ENCODE measurements at places on chromosomes 4 and X.

- DNase-seq = no peak
Observed at GRCh38 chrX:44305921-44306320, 37.6 kb downstream of the EFHC2 start.

DNA sequence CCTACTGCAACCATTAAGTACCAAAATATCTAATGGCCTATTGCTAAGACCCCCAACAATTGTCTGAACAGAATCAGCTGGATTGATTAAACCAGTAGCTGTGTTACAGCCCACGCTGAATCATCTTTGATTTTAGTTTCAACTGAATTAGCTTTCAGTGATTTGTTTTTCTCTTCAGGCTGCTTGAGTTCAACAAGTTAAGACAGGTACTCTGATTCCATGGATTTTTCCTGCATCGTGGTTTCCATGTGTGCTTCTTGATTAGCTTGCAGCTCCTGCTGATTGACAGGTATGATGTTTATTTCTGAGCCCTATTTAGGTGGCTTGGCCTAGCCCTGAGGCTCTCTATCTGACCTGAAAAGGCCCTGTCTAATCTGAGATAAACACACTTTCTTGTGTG lies 91.3 kb downstream of the GUCY2F start:
- DNase-seq = no peak

GRCh38 chrX:153226344-153227185 lies 47.5 kb downstream of the MAGEA1 start:
- no peak for DNase-seq

GRCh38 chr4:179709961-179710624 lies 2267.9 kb upstream of the AGA start:
- DNase-seq = no peak

DNA sequence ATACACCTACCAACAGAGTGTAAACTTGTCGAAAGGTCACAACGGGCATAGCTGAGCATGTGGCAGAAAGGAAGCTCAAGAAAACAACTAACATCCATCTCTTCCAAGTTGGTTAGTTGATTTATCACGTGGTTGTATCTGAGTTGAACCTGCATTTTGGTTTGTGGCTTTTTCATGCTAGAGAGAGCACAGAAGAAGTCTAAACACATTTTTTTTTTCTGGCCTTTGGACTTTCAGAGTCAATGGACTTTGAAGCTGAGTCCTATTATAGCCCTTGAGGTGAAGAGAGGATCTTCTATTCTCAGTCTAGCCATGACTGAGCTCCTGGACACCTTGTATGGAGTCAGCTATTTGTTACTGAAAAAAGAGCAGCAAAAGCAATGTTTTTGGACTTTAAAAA lies 150.6 kb upstream of the TRPC5 start:
- DNase-seq = no peak

DNA sequence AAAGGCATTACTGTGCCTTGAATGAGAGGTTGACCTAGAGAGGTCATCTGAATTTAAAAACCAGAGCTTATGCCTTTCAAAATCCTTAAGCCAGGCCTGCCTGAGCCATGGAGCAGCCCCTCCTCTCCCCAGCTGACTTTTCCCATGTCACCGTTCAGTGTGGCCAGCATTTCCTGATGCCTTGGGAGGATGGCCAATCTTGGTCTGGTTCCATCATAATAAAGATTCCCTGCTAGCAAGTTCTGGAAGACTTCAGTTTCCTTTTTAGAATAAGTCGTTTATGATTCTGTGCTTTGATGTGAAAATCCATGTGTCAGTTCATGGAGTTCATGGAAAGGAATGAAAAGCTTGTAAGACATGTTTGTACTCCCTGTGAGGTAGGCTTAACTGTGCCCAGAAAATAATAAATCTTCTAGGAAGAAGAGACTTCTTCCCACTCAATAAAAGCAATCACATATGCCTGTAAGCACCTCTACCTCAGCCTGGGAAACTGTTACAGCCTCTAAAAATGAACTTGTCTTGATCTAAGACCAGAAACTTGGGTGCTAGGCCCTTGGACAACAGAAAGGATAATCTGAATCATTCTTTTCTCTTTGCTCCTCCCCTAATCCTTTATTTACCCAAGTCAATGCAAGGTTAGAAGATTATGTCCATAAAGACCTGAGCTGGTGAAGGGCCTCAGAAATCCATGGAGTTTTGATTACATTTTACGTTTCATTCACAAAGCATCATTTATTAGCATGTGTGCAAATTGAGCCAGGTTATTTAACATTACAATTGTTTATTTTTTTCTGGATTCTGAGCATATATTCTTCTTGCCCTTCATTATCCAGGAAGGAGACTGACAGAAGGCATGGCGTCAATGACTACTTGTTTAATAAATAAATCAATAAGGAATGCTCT lies 84.0 kb upstream of the TBC1D9 start:
- DNase-seq = no peak

DNA sequence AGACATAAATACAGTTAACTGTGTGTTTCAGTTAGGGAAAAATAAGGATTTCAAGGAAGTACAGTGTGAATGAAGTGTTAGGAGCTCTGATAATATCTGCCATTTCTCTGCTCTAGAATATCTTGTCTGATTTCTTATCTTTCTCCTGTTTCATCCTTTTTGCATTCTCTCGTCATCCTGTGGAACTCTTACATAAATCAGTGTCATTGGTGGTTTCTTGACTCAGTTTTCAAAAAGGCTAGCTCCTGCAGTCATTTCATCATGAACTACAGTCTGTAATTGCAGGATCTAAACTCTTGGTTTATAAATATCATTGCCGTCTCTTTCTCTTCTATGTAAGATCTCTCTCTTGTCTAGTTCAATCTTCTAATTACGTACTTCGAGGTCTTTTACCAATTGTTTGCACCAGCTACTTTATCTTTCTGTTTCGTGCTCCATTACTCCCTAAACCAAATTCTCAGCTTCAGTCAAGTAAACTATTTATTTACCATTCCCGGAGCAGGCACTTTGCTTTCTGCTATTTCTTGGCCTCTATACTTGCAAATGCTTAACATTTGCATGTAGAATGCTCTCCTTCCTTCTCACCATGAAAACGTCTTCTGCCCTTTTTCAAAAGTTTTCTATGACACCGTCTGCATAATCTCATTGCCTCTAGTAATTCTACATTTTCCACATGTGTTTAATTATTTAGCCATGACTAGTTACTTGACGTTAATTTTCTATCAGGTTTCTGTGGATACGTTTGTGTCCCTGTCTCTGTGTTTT lies 294.0 kb downstream of the TENM3 start:
- DNase-seq = no peak

DNA sequence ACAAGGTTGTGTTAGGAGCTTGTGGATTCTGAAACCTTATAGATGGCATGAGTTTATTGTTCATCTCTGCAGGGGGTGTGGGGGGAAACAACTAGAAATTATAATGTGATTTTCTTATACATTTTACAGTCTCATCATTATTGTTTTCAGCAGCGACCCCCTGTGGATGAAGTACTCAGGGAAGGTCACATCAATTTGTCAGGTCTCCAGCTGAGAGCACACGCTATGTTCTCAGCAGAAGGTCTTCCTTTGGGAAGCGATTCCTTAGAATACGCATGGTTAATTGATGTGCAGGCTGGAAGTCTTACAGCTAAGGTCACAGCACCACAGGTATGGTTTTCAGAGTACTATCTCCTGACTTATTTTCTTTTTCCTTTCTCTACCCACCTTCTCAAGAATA lies 72.2 kb downstream of the BLTP1 start:
- DNase-seq = no peak

GRCh38 chrX:29071525-29072320 lies 484.5 kb downstream of the IL1RAPL1 start:
- DNase-seq = no peak

GRCh38 chrX:17361620-17362019 lies 13.4 kb upstream of the NHS start:
- DNase-seq = no peak

- no peak for DNase-seq
Observed at GRCh38 chr4:40621592-40622512, 7.8 kb downstream of the RBM47 start.

DNA sequence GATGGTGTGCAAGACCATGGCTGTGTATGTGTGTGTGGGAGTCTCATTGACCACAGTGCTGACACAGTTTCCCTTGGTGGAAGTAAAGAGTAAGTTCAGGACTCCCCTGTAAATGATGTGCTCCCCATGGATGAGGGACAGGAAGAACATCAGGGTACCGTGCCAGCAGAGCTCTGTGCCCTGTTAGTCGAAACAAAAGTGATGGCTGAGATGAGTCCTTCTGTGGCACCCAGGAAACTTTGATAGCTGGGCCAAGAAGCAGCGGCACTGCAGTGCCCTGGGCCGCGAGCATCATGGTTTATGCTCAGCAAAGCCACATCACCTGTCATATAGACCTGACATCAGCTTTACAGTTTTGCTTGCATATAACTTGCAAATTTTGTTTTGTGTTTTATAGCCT lies 61.4 kb upstream of the CLDN34 start:
- DNase-seq = no peak

- DNase-seq = no peak
Observed at GRCh38 chr4:18366892-18367291, 345.3 kb upstream of the LCORL start.

- no peak for DNase-seq
Observed at GRCh38 chrX:109871121-109871888, 131.6 kb upstream of the TMEM164 start.

DNA sequence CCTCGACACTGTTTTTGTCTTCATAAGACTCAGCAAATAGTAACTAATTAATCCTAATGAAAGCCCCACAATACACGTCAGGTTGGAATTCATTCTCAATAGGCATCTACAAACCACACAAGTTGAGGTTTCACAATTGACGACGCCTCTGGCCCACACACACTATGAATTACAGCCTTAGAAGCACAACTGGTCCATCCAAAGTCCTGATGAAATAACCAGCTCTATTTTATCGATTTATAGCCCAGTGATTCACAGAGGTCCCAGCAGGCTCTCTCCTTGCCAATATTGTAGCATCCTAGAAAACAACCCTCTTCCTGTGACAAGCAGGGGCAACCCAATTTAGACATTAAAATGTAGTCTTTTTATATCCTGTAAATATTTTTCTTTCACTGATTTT lies 112.1 kb downstream of the NR3C2 start:
- DNase-seq = no peak

DNA sequence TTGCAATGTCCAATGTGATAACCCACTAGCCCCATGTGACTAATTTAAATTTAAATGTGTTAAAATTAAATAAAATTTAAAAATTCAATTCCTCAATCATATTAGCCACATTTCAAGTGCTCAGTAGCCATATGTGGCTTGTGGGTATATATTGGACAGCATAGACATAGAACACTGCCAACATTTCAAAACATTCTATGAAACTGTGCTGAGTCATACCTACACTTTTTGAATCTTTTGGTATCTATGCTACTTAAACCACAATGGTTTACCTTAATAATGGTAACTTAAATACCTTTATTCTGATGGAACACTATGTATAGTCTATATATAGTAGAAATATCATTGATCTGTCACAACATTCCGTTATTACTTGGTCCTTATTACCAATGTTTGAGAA lies 223.4 kb upstream of the ATOH1 start:
- no peak for DNase-seq

Data from left renal cortex interstitium (tissue), 4 donors.